ENCODE measurements at places on chromosomes 5 and 9.
A peak's percentile ranks its signal among the peaks of the same experiment; 100 is the strongest.

DNA sequence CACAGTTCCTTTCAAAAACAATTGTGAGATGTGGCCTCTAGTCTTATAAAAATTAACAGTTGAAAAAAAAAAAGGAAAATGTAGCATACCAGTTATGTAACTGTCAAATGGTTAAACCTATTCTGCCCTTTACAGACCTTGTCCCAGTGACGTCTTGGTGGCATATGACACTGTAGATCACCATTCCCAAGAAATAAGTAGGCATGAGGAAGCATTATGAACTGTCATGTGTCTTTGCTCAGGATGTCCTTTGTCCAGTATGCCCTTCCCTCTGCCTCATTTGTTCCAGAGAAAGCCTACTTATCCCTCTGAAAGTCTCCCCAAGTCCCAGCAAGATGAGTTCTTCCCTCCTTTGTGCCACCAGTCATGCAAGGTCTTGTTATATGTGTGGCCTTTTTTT lies 63.2 kb downstream of the PAM start:
- DNase-seq = no peak

DNA sequence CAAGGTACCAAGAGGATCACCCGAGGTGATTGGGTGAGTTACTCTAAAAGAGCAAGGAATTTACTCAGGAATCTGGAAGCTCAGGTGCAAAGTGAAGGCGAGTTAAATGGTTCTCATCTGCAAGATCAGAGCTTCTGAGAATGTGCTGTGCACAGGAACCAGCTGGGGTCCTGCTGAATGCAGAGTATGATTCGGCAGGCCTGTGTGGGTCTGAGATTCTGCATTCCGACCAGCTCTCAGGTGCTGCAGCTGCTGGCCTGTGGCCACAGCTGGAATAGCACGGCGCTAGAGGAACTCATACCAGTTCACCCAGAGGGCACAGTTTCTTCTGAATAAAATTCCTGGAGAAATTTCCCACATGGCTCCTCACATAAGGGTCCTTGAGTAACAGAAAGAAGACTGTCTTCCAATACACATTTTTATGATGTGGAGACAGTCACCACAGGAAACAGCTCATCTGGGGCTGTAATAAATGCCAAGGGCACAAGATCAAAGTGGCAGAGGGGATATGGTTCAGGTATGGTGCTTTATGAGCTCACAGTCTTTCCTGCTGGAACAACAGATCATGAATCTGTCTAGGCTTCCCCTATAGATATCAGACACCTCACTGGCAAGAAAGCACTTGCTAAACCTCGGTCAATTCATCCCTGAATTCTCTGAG lies 83.9 kb downstream of the PTPN3 start:
- DNase-seq = no peak

DNA sequence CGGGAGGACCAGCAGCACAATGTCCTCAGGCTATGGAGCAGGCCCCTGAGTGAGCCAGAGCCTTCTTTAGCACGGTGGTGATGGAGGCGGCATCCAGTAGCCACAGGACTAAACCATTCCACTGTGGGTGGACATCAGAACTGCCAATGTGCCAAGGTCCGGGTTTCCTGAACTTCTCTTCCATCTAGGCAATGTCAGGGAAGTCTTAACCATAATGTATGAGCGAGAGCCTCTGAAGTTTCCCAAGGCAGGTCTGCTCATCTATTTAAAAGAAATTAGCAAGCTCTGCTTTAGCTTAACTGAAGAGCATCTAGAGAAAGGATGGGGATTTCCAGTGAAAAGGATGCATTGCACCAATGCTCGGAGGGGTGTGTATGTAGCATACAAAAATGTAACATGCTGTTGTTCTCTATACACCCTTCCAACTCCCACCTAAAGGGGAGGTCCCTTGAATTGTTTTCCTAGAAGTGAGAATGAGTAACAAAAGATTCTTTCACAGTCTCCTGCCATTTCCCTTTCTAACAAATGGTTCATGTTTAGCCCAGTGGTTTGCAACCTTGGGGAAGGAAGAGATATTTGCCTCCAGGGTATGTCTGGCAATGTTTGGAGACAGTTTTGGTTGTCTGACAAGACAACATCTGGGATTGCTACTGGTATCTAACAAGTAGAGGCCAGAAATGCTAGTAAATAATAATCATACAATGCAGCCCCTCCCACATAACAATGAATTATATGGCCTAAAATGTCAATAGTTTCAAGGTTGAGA lies 6.1 kb upstream of the RXFP3 start:
- DNase-seq = no peak

GRCh38 chr5:172941067-172941516 lies 18.1 kb upstream of the RPL26L1 start:
- DNase-seq = peak; percentile 37

Measured in posterior vena cava (tissue), 2 donors.